CD4-positive, alpha-beta T cell treated with Interleukin-2 at 100 ng/mL for 4 hours (primary cell): ENCODE measurements at places on chromosomes 2 and 18.

GRCh38 chr2:100013892-100014677 is 128.3 kb downstream of the AFF3 start:
- DNase-seq: no peak

- no peak for DNase-seq
Observed at GRCh38 chr2:231343006-231343710, 52.4 kb upstream of the B3GNT7 start.

DNA sequence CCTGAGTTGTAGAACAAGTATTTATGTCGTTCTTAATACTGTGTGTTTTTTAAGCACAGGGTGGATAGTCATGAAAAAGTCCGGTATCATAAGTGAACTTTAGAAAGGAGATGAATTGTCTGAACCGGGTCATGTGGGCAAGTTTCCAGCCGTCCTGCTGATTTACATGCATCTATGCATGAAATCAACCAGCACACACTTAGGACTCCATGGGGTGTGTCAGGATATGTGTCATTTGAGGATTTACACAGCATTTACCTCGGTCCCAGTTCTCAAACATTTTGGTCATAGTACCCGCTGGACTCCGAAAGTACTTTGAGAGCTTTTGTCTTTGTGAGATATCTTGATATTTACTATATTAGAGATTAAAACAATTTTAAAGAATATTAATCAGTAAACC is 47.5 kb upstream of the TWSG1 start:
- no peak for DNase-seq

DNA sequence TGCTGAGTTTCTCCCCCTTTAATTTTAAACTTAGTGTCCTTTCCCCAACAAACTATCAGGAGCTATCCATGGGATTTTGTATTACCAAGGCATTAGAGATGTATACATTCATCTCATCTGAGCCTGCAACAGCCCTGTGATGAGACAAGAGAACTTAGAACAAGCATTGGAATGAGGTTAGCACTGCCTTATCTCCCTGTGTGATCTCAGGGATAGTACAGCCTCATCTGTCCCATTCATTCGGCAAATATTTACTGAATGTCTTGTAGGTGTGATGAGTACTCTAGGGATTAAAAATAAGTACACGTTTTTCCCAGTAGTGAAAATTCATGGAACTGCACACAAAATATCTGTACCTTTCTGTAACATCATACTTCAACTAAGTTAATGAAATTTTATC is 45.6 kb downstream of the PAIP2B start:
- DNase-seq: no peak

DNA sequence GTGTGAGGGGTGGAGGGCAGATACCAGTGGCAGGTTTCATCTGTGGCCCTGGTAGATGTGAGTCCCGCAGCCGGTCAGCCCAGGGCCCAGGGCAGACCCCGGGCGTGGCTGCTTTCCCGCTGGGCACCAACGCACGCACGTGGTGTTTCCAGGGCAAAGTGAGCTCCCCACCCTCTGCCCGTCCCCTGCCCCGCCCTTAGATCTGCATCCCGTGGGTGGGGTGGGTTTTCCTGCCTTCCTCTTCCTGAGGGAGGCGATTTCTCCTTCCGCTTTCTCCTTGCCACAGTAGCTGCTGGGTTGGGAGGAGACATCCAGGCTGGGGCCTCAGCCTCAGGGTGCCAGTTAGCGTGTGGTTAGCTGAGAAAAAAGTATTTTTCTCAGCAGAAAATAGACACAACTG is 49.6 kb downstream of the ODC1 start:
- DNase-seq: no peak
